Progenitor cell of endocrine pancreas (in vitro differentiated cells): ENCODE measurements at places on chromosomes 5 and 9.
A peak's percentile ranks its signal among the peaks of the same experiment; 100 is the strongest.

DNA sequence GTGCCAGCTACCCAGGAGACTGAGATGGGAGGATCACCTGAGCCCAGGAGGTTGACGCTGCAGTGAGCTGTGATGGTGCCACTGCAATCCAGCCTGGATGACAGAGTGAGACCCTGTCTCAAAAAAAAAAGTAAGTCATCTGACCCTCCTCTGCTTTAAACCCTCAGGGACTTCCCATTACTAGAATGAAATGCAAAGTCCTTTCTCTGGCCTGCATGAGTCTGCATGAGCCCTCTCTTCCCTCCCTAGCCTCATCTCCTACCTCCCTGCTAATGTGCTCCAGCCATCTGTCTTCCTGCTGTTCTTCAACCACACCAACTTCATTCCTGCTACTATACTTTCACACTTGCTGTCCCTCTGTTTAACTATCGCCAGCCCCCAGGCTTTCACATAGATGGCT lies 15.3 kb downstream of the IL5 start:
- DNase-seq, result no peak

- DNase-seq, result no peak
Measured at GRCh38 chr5:146523698-146524097, 7.7 kb upstream of the GPR151 start.

GRCh38 chr9:86637515-86637914 lies 283.3 kb upstream of the TUT7 start:
- DNase-seq, result peak; percentile 37

DNA sequence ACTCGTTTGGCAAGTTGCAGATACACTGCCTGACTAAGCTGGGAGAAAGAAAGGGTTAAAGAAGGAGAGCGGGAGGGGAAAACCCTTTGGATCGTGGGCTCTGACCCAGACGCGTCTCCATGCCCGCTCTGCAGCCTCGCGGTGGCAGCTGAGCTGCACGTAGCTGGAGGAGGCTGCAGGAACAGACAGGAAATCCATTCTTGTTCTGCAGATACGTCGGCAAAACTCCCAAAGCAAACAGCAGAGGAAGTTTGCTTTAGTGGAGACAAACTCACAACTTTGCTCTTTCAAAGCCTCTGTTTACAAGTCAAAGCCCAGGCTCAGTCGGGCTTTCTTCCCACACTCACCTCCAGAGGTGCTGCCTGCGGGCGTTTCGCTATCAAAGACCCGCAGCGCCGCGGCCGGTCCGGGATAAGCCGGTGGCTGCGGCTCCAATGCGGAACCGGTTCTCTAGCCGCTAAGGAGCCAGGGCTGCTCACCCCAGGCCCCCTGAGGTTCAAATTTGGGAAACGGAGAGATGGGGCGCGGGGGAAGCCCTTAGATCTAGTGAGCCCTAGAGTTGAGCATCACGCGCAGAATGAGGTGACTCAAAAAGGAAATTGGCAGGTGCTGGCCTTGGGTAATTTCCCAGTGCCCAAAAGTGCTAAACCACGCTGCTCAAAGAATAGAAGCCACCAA lies 60.7 kb downstream of the MAT2B start:
- DNase-seq, result peak; percentile 26

- no peak for DNase-seq
Measured at GRCh38 chr5:59460368-59461153, 433.0 kb downstream of the PDE4D start.

DNA sequence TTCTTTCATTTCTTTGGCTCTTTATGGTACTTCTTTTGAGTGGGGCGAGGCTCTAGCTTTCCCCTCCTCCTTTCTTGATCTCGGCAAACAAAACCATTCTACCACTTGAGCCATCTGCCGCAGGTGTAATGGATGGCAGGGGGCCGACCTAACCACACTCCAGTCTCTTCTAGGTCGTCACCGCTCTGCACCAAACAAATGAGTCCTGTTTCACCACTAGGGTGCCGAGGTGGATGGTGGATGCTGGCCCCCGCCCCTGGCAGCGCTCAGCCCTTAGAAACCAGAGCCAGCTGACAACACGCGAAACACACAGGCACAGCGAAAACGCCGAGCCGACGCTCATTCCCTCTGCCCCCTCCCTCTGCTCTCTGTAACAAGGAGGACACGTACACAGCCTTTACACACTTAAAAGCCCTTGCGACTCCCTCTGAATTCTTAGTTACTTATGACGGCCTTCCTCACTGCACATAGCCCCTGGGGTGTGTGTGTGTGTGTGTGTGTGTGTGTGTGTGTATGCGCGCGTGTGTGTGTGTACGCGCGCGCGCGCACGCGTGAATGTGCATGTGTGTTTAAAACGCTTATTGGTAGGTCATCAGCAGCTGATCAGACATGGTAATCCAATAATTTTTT lies 199.4 kb downstream of the MEF2C start:
- DNase-seq, result no peak

- DNase-seq, result no peak
Measured at GRCh38 chr5:78287833-78288232, 6.7 kb downstream of the AP3B1 start.

- no peak for DNase-seq
Measured at GRCh38 chr5:154778534-154778933, 23.4 kb downstream of the LARP1 start.

GRCh38 chr5:95817430-95817829 lies 5.1 kb downstream of the GLRX start:
- DNase-seq, result no peak

- DNase-seq, result no peak
Measured at GRCh38 chr9:2132484-2133082, 117.4 kb downstream of the SMARCA2 start.

- no peak for DNase-seq
Measured at GRCh38 chr5:150364004-150364403, 6.5 kb downstream of the TCOF1 start.

GRCh38 chr5:132050661-132051552 lies 9.5 kb upstream of the IL3 start:
- no peak for DNase-seq

GRCh38 chr9:18154661-18155060 lies 319.3 kb upstream of the ADAMTSL1 start:
- DNase-seq, result no peak

GRCh38 chr5:72202331-72202825 lies 95.1 kb downstream of the MAP1B start:
- DNase-seq, result no peak

- no peak for DNase-seq
Measured at GRCh38 chr9:71250581-71250980, 129.2 kb upstream of the TRPM3 start.

GRCh38 chr5:81187885-81188284 lies 45.2 kb upstream of the CKMT2 start:
- DNase-seq, result no peak

GRCh38 chr5:40223884-40224402 lies 455.8 kb upstream of the PTGER4 start:
- DNase-seq, result no peak

GRCh38 chr5:179129607-179130071 lies 69.5 kb downstream of the ZNF354C start:
- no peak for DNase-seq

GRCh38 chr9:87505869-87506678 lies 8.4 kb downstream of the DAPK1 start:
- DNase-seq, result no peak

DNA sequence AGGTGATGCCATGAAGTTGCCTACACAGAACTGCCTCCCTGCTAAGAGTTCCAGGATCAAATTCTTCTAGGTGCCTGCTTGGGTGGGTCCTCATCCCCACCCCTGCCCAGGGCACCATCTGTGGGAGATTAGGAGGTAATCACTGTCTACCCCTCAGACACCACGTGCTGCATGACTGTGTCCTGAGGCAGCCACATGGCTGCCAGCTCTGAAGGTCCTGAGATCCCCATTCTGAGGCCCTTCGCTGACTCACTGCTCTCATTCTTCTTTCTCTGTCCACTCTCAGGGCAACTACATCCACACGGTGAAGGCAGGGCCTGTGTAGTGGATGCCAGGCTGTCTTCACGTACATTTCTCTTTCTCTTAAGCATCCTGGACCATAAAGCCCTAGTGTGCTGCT lies 222.9 kb upstream of the ANKRD55 start:
- DNase-seq, result no peak

DNA sequence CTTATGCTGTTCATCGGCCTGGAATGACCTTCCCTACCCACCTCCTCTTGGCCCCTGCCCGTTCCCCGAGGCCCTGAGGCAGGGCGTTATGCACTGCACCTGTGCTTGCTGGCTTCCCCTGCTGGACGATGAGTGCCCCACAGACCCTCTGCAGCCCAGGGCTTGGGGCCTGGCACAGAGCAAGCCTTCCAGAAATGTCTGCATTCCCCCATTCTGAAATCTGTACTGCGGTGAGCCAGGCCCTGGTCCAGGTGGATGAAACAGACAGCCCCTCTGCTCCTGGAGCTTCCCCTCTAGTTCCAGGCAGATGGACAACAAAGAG lies 35.0 kb downstream of the UNC5A start:
- no peak for DNase-seq

- no peak for DNase-seq
Measured at GRCh38 chr5:32153723-32154122, 20.4 kb downstream of the GOLPH3 start.

DNA sequence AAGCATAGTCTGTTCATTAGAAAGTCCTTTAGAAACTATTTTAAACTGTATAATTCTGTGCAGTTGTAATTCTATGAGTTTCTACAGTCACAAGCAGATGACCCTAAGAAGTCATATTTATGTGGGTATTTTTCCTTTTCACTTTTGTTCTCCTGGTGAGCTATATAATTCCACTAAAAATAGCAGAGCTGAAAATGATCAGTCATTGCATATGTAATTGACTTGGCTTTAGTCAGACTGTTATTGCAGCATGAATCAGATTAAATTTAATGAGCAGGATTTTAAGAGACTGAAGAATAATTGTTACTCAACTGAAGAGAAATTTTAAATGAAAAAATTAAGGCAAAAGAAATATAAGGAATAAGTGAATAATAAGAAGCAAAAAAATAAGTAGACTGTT lies 108.5 kb downstream of the MTREX start:
- DNase-seq, result no peak

DNA sequence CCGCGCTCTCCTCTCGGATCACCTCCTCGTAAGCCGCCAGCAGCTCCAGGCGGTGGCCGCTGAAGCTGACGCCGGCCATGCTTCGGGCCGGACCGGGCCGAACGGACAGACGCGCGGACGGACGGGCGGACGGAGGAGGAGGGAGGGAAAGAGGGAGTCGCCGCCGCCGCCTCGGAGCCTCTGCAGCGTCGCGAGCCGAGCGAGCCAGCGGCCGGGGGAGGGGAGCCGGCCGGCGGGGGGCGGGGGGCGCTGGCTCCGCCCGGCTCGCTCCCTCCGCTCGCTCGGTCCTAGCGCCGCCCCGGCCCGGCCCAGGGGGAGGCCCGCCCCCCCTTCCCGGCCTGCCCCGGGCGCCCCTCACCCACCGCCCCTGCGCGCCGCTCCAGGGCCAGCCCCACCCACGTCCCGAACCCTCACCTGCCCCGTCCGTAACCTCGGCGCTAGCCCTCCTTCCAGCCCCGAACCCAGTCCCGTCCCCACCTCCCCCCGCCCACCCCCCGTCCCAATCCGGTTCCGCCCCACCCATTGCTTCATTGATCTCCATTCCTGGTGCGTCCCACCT lies at the start of gene DBN1:
TSS of gene DBN1 (minus strand) at position 192 of the 559 bp plus-strand sequence. CDS start at position 79, 113 bp downstream.
- peak; percentile 54 for DNase-seq

GRCh38 chr9:107170801-107171200 lies 112.3 kb upstream of the RAD23B start:
- no peak for DNase-seq

- no peak for DNase-seq
Measured at GRCh38 chr5:167893271-167893670, 398.2 kb upstream of the WWC1 start.

GRCh38 chr5:115465431-115465830 lies 79.1 kb downstream of the FEM1C start:
- no peak for DNase-seq

DNA sequence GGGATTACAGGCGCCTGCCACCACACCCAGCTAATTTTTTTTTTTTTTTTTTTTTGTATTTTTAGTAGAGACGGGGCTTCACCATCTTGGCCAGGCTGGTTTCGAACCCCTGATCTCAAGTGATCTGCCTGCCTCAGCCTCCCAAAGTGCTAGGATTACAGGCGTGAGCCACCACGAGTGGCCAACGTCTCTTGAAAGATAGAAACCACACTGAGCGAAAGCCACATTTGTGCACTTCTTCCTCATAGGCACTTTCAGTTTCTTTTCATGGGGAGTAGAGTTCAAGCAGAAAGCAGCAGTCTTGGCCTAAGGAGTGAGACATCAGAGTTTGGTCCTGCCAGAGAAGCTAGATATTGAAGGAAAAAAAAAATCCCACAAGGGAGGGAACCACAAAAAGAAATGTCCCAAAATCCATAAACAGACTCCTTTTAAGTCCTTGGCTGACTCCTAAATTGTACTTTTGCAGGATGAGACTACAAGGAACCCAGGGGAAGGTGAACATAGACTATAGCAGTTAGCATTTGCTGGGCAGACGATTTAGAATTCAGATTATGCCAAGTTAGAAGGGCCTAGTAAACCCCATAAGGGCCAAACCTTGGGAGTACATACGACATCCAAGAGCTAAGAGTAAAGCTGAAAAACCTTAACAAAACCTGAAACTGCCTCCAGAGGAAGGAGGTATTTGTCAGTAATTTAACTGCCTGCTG lies 43.9 kb upstream of the GLIPR2 start:
- DNase-seq, result no peak

- DNase-seq, result no peak
Measured at GRCh38 chr5:16600397-16600796, 16.4 kb downstream of the RETREG1 start.

DNA sequence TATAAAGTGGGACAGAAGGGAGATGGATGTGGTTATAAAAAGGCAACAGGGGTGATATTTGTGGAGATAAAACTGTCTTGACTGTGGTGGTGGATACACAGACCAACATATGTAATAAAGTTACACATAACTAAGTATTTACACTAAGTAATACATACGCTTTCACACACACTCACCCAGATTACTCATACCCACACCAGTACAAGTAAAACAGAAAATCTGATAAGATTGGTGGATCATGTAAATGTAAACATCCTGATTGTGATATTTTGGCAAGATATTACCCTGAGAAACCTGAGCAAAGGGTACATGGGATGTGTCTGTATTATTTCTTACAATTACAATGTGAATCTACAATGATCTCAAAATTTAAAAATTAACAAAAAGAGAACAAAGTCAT lies 53.3 kb upstream of the SLIT3 start:
- DNase-seq, result no peak

- no peak for DNase-seq
Measured at GRCh38 chr5:66661149-66661548, 65.0 kb downstream of the MAST4 start.

- no peak for DNase-seq
Measured at GRCh38 chr9:107000218-107000617, 137.3 kb downstream of the ZNF462 start.
